NCI-H524 treated with DMSO at 0.1 percent for 48 hours (cell line): ENCODE measurements at places on chromosomes 1 and 21.

DNA sequence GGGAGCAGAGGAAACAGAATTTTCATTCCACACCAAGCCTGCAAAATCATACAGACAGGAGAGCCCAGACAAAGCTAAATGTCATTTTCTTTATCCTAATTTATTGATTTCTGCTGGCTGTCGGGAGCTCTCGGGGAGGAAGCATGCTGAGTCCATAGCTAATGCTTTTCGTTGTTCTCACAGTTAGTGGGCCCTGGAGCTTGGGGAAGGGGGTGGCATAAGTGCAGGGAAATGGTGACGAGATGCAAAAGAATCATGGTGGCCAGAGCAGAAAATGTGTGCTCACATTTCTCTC, 202.4 kb downstream of the TOMM20 start:
- DNase-seq, result no peak

DNA sequence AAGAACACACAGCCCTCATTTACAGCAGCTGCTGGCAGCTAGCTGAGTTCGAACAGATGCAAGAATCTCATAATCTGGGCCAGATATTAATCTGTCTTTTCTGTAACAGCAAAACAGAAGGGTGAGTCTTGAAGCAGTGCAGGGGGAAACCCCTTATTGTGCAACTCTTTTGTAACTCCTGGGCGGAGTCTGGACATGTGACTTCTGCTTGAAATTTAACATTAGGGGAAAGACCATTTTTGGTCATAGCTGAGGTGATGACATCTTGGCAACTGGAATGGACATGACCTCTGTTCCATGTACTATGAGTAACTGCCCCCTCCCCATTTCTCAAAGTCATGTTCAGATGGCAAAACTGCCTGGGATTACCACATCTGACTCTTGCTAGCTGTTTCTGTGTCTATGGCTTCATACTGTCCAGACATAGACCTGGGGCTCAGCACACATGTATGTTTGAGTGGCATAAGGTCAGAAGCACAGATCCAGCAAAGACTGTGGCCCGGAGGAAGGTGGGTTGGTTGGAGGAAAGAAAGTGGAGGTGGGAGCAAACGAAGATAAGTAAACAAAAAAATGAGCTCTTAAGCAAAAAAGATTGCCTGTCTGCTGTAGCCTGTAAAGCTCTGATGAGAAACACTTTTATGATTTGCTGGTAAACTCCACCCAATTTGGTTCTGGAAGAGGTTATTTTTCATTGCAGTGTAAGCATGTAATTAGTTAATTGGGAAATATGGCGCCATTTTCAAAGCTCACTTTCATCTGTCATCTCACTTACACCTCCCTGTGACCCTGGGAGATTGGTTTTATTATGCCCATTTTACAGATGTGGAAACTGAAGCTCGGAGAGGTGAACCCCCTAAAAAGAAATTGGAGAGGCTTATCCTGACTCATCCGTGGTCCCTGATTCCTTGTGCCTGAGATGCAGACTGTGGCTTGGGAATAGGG, 26.1 kb downstream of the ETS2 start:
- peak; percentile 30 for DNase-seq

DNA sequence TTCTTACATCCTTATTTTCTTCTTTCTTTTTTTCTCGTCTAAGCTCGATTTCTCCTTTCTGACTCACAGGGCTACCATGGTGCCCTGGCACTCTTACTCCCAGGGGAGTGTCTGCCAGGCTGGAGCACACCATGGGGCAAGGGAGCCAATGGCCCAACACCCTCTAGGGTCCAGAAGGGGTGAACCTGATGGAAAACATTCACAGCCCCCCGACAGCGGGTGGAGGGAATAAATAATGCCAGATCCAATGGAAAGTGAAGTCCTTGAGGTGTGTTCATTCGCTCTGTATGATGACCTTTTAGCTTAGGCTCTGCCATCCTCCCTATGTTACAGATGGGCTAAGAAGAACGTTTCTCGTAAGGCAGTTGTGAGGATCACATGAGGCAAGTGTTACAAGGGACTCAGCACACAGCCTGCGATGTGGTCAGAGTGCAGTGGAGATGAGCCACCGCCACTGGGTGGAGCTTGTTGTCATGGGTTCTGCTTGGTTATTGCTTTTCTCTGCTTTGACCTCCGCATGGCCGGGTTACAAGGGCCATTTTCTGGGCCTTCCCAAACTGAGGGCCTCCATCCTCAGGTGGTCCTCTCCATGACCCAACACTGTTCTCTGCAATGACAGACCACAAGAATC, 3.5 kb upstream of the FCMR start:
- no peak for DNase-seq

DNA sequence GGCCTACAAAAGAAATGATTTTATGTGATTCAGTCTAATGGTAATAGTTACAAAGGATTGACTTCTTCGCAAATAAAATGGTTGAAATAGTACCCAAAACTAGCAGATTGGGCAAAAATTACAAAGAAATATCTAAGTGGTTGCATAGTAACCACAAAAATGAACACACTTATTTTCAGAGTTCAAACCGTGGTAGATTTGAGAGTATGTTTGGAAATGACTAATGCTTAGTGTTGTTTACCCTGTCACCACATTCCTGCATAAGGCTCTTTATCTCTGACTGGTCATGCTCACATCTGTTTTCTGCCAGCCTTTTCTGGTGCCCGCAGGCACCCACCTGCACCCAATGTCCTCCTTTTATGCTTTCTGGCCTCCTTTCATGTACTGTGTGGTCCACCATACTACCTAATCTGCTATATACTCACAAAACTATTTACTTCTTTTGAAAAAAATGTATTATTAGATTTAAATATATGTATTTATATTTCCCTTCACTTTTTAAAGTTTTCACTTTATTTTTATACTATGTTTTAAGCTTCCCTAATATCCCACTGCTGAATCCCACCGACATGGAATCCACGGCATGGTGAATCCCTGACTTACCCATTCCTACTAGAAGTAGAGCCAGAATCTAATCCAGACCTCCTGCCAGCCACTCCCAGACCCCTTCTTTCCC, 30.3 kb downstream of the PTPRC start:
- no peak for DNase-seq

- DNase-seq, result no peak
These were observed 20.2 kb upstream of the LSM10 start for GRCh38 chr1:36417931-36418330.

DNA sequence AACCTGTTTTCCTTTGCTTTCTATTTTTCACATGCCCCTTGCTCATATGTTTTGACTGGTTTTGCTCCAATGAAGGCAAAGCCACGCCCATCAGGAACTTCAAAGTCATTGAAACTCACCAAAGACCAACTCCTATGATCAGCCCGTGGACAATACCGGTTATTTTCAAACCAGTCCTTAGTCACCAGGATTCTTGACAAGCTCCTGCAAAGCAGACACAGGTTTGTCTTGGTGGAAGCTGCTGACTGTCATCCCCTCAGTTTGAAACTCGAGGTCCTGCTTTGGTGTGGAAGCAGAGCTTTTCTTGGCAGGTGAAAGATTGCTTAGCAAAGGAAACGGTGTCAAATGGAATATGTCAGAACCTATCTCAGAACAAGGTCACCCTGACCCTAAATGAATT, 384.7 kb upstream of the CXADR start:
- DNase-seq, result no peak

DNA sequence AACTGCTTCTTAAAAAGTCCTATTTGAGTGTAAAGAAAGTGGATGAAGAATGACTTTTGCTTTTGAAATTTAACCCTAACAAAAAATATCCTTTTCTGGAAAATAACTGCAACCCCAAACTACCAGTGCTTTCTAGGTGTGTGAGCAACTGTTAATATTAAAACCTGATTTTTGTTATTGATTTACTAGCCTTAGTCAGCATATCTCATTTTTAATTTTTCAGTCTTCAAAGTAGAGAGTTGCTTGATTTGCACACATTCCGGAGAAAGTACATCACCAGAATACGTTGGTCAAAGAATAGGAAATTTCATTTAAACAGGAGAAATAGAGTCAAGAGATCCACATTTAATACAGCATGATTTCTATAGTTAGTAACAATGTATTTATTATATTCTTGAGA, 141.8 kb upstream of the ADAMTS5 start:
- DNase-seq, result no peak

- DNase-seq, result no peak
These were observed 41.0 kb upstream of the ZNF326 start for GRCh38 chr1:89953929-89954328.
